Suprapubic skin (tissue), 4 donors: ENCODE measurements at places on chromosomes 4 and X.

DNA sequence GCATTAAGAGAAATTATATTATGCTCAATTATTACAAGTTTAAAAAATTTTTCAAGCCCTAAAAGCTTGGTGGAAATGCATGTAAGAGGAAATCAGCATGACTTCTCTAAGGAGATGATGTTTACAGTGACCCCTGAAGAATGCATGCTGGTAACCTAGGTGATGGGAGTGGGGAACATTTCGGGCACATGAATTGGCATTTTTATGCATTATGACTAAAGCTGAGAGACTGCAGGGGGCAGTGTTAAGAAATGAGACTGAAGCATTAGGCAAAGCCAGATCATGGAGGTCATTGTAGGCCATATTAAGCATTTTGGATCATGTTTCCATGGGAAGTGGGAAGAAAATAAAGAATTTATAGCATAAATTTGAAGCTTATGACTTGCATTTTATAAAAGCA, 421.3 kb downstream of the FAT4 start:
- DNase-seq = no peak

DNA sequence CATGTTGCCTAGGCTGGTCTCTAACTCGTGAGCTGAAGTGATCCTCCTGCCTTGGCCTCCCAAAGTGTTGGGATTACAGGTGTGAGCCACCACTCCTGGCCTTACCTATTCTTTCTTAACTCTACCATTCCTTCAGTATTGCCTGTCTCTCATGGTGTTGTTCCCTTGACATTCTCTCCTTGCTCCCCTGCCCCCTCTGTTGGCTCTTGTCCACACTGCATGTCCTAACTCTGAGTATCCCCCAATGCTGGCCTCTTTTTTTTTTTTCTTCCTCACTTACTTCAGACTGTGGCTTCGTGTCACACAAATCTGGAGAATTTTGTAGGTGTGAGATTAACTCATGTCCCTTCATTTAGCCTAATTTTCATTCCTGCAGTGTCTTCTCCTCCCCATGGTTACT, 22.9 kb upstream of the FRMPD4 start:
- DNase-seq = no peak

GRCh38 chr4:17204908-17205307, 306.5 kb upstream of the LDB2 start:
- DNase-seq = no peak

- no peak for DNase-seq
Observed at GRCh38 chr4:159271856-159272255, 169.0 kb downstream of the RAPGEF2 start.

DNA sequence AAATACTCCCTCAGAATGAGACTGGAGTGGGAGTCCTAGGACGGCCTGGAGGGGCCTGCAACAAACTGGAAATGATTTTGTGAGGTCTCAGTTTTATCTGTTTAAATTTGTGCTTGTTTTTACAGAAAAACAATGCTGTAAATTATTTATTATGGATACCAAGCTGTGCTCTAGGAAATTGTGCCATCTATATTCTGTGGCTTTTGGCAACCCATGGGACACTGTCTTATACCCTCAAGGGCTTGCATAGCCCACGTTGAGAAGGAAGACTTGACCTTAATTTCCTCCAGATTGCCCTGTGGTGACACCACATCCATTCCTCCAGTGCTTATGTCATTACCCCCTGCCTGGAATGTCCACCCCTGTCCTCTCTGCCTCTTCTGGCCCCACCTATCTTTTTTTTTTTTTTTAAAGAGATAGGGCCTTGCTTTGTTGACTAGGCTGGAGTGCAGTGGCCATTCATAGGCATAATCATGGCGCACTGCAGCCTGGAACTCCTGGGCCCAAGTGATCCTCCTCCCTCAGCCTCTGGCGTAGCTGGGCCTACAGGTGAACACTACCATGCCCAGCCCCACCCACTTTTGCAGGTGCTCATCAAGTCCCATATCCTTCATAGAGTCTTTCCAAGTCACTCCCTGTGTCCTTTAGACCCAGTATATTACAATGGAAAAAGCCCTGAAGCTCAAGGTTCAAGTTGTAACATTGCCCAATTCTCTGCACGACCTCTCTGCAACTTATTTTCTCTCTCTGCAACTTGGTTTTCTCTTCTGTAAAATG, 77.4 kb downstream of the HPRT1 start:
- DNase-seq = no peak

DNA sequence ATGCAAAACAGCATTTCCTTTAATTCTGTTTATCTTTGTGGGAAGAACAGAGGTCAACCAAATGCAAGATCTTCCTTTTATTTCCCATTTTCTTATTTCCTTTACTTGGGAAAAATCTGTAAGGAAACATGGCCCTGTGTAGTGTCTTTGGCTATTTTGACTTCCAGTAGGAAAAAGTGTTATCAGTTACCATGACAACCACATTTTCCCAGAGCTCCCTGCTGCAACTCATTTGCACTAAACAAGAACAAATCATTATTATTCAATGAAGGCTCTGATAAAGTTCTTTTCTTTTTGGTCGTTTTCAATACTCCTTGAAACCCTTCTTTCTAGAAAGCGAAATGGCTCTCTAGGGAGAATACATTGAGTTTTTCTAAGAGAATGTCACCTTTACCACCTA, 117.2 kb upstream of the DDX53 start:
- no peak for DNase-seq

DNA sequence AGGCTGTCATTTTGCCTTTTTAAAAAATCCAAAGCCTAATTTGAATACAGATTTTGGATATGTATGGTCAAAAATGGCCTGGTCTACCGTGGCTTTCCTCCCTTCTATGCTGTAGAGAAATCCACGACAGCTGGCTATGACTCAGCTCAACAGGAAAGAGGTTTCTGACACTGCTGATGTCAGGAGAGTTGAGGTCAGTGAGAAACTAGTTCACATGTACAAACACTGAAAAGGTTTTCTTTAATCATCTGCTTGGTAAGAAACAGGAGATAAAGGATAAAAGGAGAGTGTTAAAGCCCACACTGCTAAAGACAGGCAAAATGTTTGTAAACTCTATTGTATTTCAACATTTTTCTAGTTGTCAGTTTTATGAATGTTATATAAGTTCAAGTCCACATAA, 113.9 kb downstream of the NYX start:
- DNase-seq = no peak

DNA sequence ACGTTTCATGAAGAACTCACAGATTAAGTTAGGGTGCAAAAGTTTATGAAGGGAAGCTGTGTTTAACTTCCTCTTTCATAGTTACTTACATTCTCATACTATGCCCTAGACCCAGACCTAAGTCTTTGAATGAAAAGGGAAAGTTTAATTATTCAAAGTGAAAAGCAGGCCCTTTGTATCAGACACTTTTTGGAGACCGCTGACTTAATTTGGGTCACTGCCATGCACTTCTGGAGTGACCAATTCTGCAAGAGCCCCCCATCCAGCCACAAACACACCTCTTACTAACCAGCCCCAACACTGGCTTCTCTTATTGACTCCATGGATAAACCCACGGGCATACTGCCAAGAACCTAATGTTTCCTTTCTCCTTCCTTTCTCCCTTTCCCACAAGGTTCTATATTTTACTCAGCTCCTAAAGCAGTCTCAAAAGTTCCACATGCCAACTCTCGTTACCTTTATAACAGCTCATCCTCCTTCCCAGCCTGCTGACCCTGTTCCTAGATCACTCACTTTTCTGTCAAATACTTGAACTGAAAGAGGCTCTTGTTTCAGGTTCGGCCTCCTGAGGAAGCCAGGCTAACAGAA, 34.5 kb downstream of the ABCE1 start:
- no peak for DNase-seq

DNA sequence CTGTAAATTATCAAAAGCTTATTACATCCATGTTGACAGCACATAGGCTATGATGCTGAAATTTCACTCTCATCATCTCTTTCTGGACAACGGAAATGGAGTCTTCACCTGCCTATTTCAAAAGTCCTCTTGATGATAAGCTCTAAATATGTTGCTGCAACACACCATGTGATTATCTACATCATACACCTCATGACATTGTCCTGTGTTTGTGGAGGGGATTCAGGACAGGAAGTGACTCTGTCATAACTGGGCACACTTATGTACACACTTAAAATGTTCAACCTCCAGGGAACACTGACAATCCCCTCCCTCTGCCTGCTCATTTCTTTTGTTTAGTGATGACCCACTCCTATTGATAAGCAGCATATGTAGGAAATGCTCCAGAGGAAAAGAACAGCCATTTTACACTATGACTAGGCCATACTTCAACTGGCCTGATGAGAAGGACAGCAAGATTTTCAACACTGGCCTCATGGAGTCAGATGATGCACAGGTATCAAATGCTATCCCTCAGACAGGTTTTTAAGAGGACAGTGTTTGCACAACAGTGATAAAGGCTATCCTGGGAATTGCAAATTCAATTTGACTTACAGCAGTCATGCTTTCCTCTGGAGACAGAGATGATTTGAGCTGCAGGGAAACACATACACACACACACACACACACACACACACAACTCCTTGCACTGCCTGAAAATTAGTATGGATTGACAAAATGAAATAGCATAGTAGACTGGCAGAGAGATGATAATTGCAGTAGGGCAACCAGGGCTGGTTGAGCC, 163.3 kb upstream of the RASGEF1B start:
- no peak for DNase-seq

GRCh38 chrX:74527350-74527749, 87.1 kb downstream of the RLIM start:
- no peak for DNase-seq

DNA sequence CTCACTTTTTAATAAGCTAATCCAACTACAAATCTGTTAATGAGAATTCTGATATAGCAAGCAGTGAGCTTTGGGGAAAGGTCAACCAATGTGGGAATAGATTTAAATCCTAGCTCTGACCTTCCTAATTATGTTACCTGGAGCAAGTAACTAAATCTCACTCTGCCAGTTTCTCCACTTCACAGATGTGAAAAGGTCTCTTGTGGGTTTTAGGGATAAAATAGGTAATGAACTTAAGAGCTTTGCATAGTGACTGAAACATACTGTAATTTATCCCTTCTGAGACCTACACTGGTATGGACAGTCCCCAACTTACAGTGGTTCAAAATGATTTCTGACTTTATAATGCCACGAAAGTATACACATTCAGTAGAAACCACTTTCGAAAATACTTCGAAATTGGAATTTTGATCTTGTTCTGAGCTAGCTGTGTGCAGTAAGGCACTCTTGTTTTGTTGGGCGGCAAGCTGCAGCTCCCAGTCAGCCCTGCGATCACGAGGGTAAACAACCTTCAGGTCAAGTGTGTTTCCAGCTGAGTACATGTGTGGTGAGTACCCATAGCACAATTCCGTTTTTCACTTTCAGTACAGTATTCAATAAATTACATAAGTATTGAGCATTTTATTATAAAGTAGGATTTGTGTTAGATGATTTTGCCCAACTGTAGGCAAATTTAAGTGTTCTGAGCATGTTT, 93.7 kb downstream of the ADGRL3 start:
- DNase-seq = no peak

GRCh38 chr4:40214661-40215418, 18.0 kb downstream of the RHOH start:
- no peak for DNase-seq

DNA sequence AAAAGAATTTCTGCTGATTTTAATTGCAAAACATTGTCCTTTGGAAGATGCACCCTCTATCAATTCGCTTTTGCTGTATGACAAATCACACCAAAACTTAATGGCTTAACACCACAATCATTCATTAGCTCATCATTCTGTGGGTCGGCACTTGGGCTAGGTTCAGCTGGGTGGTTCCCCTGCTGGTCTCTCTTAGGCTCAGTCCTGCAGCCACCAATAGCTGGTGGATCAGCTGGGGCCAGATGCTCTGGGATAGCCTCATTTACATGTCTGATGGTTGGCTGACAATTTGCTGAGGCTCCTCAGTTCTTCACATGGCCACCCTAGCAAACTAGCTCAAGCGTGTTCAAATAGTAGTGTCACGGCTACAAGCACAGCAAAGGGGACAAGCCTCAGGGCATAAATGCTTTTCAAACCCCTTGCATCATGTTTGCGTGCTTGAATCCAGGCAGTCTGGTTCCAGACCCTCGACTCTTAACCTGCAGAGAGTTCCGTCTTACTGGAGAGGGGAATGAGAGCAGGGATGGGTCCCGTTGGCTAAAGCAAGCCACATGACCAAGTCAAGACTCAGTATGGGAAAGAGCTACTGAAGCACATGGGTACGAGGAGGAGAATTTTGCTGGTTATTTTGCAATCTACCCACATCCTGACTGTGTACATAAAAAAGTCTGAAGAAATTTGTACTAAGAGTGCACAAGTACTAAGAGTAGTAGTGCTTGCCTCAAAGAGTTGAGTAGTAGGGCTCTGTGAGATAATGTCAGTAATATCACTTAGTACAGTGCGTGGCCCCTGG, 7.5 kb upstream of the ACSL1 start:
- no peak for DNase-seq

DNA sequence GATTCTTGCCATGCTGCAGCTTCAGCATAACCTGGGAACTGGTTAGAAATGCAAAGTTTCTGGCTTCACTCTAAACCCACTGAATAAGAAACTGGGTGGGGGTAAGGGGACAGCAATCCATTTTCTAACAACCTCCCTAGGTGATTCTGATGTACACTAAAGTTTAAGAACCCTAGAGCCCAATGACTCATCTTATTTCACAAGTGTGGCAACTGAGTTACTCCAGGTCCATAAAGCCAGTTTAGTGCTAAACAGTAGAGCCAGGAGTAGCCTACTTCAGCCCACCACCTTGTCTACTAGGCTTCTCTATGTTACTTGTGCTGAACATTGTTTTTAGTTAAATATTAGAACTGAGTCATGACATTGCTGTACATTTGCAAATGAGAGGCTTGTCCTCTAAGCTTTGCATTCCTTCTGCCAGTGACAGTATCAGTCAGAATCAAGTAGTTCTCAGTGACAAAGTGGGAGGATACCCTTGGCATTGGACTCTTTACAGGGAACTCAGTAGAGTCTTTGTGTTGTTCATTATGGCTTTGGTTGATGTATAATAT, 518.0 kb downstream of the RPA4 start:
- DNase-seq = no peak

GRCh38 chrX:11431786-11432185, 138.6 kb downstream of the AMELX start:
- DNase-seq = no peak

GRCh38 chrX:134541906-134542305, 81.9 kb downstream of the HPRT1 start:
- no peak for DNase-seq

DNA sequence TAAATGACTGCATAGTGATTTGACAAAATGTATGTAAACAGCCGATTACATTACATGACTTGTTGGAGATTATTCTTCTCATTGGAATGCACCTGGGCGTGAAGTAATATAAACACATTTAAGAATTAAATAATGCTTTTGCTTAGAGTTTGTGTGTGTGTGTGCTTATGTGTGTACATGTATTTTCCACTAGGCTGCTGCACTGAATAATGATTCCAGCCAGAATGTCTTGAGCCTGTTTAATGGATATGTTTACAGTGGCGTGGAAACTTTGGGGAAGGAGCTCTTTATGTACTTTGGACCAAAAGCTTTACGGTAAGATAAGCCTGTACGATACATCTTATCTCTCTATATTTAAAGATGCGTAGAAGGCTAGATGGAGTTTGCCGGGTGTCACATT, 12.6 kb downstream of the NEIL3 start:
- no peak for DNase-seq

GRCh38 chr4:13611283-13611842, 16.2 kb downstream of the BOD1L1 start:
- no peak for DNase-seq

- no peak for DNase-seq
Observed at GRCh38 chr4:26171941-26172340, 148.9 kb upstream of the RBPJ start.

- DNase-seq = no peak
Observed at GRCh38 chr4:124977045-124977444, 264.5 kb upstream of the ANKRD50 start.
